ENCODE measurements at places on chromosomes 7 and 10.

GRCh38 chr10:43594944-43595589 is 11.2 kb upstream of the ZNF485 start:
- peak; percentile 70 for DNase-seq

GRCh38 chr7:158401295-158401694 is 186.3 kb downstream of the PTPRN2 start:
- DNase-seq: no peak

GRCh38 chr7:69457595-69458504 is 140.4 kb upstream of the AUTS2 start:
- DNase-seq: no peak

DNA sequence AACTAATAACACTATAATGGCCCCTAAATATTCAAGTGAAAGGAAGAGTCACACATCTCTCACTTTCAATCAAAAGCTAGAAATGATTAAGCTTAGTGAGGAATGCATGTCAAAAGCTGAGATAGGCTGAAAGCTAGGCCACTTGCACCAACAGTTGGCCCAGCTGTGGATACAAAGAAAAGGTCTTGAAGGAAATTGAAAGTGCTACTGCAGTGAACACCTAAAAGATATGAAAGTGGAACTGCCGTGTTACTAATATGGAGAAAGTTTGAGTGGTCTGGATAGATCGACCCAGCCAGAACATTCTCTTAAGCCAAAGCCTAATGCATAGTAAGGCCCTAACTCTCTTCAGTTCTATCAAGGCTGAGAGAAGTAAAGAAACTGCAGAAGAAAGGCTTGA is 12.1 kb upstream of the SNX13 start:
- no peak for DNase-seq

DNA sequence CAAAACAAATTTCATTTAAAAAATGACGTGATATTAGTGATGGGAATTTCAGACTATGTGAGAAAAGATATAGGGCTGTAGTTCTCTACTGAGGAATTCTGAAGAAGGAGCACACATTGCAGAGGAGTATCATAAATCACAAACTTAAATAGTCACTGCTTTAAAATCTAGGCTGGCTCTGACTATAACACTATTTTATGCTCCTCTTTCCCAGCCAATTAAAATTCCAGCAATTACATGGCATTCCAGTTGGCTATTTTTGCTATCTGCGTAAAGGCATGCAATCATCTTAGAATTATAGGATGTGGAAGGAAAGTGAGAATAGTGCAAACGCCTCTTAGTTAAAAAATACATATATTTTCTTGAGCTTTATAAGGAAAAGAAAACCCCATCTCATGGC is 123.1 kb downstream of the GNAI1 start:
- no peak for DNase-seq

GRCh38 chr7:78673272-78673671 is 780.2 kb downstream of the MAGI2 start:
- no peak for DNase-seq

- peak; percentile 5 for DNase-seq
Observed at GRCh38 chr10:33986016-33986415, 651.5 kb upstream of the NRP1 start.

- DNase-seq: no peak
Observed at GRCh38 chr7:33649476-33650441, 255.6 kb upstream of the BMPER start.

GRCh38 chr10:8242295-8242872 is 187.9 kb downstream of the GATA3 start:
- DNase-seq: no peak

DNA sequence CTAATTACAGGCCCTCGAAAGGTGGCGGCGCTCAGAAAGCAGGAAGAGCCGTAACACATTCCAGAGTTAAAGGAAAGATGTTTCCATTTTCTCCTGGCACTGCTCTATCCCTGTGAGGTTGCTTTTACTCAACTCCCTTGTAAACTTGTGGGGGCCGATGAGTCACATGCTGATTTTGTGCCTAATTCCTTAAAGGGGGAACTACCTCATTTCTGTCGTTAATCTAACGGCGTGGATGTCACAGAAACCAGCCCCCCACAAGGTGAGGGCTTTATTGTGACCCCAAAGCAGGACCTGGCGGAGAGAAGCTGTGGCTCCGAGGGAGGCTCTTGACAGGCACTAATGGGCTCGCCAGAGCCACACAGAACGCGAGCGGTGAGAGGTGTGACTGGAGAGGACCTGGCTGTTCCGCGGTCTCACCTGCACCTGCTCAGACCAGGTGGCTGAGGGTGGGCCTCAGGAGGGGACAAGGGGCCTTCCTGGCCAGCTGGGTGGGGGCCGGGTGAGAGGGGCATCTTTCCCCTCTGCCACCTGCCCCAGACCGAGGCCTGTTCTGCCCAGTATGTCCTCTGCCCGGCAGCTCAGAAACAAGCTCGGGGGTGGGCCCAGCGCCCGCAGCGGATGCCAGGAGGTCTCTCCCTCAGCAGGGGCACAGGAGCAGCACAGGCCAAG is 50.9 kb downstream of the CALML3 start:
- DNase-seq: no peak

DNA sequence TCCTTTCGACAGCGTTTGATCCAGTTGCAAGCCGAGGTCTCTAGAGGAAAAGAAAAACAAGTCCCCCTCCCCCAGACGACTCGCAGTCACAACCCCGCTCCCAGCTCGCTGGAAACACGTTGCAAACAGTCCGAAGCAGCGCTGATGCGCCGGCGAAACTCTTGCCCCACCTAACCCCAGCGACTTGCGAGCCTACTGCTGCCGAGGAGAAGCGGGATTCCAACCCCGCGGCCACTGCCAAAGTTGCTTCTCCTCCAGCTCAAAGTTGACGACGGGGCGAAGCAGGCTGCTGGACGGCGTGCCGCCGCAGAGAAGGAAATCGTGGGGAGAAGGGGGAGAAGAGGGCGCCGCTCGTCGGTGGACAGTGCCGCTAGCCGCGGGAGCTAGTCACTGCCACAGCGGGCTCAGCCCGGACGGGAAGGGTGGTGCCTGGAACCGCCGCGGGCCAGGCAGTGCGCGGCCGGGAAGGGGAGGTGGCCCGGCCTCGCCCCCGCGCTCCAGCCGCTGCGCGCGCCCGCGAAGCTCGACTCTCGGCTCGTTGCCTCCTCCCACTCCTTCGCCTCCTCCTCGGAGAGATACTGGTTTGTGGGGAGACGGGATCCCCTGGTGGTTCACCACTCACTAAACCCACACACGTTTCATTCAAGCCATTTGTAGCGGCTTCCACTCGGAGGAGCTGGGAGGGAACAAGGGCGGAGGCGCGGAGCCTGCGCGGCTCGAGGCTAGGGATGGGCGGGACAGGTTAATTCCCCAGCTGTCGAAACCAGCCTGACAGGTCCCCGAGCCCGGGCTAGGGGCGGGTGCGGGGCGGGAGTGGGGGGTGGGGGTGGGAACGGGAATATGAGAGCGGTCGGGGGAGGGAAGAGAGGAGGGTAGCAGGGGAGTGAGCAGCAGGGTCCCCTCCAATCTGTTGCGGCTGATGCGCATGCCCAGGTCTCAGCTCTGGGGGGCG is at the start of gene GPR37:
GPR37 (minus strand) TSS at position 392 of the 952 bp plus-strand sequence. CDS start 816 bp downstream, outside the sequence.
- peak; percentile 66 for DNase-seq

- DNase-seq: no peak
Observed at GRCh38 chr7:158572000-158572828, 15.4 kb downstream of the PTPRN2 start.

GRCh38 chr7:18754766-18755165 is 259.2 kb downstream of the HDAC9 start:
- DNase-seq: no peak

- no peak for DNase-seq
Observed at GRCh38 chr7:119758254-119758653, 514.7 kb upstream of the KCND2 start.

- no peak for DNase-seq
Observed at GRCh38 chr7:101436857-101437576, 74.3 kb downstream of the COL26A1 start.

GRCh38 chr10:68163735-68164134 is 54.4 kb downstream of the MYPN start:
- DNase-seq: no peak

DNA sequence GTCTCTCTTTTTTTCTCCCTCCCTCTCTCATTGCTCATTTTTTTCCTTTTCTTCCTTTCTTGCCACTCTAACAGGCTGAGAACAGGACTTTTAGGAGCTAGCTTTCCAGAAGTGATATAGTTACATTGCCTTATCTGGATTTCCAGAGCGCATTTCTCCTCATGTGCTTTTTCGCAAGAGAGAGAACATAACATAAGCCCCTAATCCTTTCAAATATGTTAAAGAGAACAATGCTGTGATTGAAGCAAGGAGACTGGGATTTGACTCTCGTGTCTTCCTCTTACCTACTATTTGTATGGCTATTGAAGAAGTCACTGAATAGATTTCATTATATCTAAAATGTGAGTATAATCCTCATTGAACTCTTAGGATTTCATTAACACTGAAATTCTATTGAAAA is 101.2 kb upstream of the PRPS1L1 start:
- DNase-seq: no peak

DNA sequence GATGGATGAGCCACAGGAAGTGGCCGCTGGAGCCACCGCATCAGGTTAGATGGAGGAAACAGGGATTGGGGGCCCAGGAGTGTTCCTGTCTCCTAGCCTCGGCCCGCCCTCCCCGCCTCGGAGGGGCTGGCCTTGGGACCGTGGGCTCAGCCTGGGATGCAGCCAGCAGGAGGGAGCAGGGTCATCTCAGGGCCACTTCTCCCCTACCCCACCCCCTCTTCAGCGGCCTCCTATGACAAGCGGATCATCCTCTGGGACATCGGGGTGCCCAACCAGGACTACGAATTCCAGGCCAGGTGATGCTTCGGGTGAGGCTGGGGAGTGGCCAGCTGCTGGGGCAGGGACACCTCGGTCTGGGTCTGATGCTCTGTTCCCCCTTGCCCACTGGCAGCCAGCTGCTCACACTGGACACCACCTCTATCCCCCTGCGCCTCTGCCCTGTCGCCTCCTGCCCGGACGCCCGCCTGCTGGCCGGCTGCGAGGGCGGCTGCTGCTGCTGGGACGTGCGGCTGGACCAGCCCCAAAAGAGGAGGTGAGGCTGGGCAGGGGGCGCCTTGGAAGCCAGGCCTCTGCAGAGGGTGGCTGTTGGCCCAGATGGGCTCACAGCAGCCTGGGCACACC is 4.7 kb downstream of the LRWD1 start:
- DNase-seq: no peak

- DNase-seq: no peak
Observed at GRCh38 chr7:103686763-103687162, 240.8 kb upstream of the SLC26A5 start.

DNA sequence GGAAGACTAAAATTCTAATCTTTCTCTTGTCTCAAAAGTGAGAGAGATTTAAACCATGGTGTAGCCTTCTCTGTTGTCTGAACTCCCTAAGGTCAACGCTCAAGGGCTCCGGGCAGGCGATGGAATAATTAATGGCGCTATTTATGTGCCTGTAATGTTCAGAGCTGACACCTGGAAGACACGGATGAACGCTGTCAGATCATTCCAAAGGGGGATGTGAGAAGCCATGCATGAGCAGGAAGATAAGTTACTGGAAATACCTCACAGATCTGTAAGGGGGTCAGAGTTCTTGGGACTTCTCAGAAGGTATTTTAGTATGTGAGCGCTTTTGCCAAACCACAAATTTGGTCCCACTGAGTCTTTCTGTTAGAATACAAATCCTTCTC is 73.3 kb upstream of the MTPN start:
- DNase-seq: no peak

DNA sequence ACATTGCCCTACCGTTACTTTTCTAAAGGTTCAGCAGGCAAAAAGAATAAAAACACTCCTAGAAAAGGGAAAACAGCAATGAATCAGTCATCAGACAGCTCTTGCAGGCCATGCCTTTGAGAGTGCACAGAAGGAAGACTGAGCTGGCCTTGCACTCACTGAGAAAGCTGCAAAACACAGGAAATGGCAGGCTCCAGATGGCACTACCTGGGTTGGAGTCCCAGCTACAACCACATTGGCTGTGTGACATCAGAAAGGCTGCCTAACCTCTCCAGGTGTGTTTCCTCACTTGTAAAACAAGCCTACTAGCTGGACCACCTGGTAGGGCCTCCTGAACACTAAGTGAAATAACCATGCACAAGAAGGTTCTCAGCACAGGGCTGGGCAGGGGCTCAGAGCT is 113.7 kb downstream of the SFMBT2 start:
- DNase-seq: no peak

DNA sequence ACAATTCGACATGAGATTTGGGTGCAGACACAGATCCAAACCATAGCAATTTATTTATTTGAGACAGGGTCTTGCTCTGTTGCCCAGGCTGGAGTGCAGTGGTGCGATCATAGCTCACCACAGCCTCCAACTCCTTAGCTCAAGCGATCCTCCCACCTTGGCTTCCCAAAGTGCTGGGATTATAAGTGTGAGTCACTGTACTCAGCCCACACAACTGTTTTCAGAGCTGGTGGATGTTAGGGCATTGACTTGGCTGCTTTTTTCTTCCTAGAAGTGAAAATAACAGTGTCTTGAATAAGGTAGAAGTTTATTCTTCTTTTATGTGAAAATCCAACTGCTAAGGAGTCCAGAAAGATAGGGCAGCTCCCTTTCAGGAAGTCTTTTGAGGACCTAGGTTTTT is 132.1 kb downstream of the CCDC3 start:
- no peak for DNase-seq

- no peak for DNase-seq
Observed at GRCh38 chr7:153389261-153389660, 629.7 kb downstream of the ACTR3B start.

DNA sequence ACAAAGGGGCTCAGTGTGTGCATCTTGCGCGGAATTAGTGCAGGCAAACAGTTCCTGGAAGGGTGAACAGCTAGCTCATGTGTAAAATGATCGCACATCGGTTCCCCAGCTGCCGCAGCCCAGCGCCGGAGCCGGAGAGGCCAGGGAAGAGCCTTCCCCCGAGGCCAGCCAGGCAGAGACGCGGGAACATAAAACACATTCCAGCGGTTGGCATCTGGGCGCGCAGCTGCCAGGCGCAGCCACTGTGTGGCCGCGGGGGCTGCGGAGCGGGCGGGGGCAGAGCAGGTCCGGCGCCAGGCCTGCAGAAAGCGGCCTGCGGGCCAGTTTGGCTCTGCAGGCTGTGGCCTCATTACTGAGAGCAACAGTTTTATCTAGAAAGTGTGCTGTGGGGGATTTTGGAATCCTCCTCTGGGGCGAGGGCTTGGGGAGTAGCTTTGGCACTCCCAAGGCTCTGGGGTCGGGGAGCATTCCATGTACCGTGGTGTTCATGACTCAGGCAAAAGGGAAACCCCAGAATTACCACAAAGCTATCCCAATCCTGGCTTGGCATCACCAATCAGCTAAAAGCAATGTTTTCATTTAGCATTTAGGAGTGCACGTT is 74.3 kb downstream of the SAMD9 start:
- no peak for DNase-seq

GRCh38 chr10:80015911-80016830 is 62.3 kb upstream of the TMEM254 start:
- DNase-seq: no peak

DNA sequence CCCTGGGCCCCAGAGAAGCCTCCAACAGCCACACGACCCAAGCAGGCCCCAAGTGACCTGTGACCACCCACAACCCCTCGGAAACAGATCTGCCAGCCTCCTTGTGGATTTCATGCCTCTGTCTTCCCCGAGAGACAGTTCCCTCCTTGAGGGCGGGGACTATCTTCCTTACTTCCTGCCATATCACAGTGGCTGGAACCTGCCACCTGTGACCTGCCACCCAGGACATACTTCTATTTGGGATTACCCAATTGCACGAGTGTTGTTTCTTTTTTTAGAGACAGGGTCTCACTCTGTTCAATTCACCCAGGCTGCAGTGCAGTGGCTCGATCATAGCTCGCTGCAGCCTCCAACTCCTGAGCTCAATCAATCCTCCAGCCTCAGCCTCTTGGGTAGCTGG is 25.9 kb downstream of the TNRC18 start:
- no peak for DNase-seq

- no peak for DNase-seq
Observed at GRCh38 chr10:32095116-32095733, 39.0 kb upstream of the KIF5B start.

- DNase-seq: no peak
Observed at GRCh38 chr7:24318326-24318725, 34.3 kb downstream of the NPY start.
